ENCODE measurements at places on chromosomes 4 and X. TPM values are rescaled to one million over a fixed set of nuclear protein-coding genes. Genes with fewer than 3 reads are reported as not detected.
A peak's percentile ranks its signal among the peaks of the same experiment; 100 is the strongest.

DNA sequence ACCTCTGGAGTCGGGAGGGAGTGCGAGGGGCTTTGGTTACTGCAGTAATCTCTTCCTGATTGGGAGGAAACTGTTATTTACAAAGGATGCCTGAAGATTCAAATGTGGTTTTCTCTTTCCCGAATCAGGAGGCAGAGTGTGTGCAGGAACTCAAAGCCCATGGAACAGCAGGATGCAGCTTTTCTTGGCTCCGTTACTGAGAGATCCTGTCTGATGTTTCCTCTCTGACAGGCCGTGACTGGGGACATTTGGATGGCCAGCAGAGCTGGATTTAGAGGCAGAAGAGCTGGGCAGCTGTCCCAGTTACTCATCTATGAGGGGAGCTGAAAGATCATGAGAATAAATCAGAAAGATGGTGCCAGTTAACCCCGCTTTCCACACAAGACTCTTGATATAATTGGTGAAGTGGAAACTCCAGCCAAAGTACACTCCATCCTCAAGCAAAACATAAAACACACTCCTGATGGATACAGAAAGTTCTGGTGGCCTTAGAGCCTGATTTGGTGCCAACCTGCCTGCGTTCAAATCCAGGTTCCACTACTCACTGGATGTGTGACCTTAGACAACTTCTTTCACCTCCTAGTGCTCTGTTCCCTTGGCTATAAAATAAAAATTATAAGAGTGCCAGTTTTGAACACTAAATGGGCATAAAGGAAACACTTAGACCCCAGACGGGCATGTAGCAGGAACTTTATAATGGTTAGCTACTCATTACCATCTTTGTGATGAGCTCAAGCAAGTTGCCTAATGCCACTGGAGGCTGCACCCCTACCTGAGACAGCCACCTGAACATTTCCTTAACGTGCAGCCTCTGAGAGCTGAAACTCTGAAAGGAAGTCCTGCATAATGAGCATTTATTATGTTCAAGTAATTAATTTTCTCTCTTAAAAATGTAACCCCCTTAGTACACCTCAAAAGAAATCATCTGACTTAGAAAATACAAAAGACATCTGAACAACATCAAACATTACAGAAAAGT, 349.0 kb upstream of the GATB start:
- DNase-seq = peak; percentile 32

- no peak for DNase-seq
Observed at GRCh38 chr4:99275050-99275449, 15.7 kb downstream of the ADH1A start.

The MECP2 gene
- 16.5 TPM for polyA plus RNA-seq

DNA sequence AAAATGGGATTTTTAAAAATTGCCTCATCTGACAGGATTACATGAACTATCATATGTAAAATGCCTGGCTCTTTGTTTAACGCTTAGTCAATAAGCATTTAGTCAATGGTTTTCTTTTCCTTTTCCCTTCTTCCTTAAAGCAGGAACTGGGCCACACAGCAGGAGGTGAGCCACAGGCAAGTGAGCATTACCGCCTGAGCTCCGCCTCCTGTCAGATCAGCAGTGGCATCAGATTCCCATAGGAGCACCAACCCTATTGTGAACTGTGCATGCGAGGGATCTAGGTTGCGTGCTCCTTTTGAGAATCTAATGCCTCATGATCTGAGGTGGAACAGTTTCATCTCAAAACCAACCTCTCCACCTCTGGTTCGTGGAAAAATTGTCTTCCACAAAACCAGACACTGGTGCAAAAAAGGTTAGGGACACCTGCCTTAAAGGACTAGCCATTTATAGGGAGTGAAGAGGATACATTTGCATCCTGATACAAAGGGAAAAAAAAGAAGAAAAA, 306.1 kb downstream of the FBXW7 start:
- no peak for DNase-seq

- DNase-seq = no peak
Observed at GRCh38 chr4:142858965-142859364, 12.9 kb upstream of the INPP4B start.

DNA sequence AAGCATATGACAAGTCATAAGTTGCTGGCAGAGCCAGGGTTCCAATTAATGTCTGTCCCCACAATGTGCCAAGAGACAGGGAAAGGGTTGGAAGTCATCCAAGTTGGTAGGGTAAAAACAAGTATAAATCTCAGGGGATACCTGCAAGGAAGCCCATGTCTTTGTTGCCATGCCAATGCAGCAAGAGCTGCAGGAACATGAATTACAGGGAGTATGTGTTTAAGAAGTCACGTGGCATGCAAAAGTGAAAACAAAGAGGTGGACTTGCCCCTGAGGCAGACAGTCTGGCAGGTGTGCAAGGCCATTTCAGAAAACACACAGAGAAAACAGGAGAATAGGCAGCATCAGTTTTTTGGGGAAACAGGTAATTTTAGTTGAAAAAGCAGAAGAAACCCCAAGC, 29.4 kb downstream of the C4orf51 start:
- no peak for DNase-seq

GRCh38 chr4:41476310-41476885, 61.6 kb upstream of the LIMCH1 start:
- no peak for DNase-seq

DNA sequence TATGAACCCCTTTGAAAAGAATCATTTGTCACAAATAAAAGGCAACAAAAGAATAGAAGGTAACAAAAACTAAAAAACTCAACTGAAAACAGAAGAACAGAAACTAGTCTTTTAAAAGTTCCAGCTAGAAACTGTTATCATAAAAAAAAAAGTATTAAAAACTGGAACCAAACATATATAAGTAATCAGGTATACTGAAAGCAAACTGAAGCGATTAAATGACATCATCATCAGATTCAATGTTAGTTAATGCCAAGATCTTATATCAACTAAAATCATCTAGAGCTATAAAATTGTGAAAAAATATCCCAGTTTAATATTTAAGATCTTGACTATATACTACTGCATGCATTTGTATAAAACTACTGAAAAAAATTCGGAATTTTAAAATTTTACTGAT, 36.0 kb downstream of the CENPE start:
- DNase-seq = no peak

The PWWP3B gene
- polyA plus RNA-seq = 36.6 TPM

The RHOH gene
- polyA plus RNA-seq = not detected

The TMEM131L gene
- polyA plus RNA-seq = not detected

The BMP2K gene
- 20.7 TPM for polyA plus RNA-seq

DNA sequence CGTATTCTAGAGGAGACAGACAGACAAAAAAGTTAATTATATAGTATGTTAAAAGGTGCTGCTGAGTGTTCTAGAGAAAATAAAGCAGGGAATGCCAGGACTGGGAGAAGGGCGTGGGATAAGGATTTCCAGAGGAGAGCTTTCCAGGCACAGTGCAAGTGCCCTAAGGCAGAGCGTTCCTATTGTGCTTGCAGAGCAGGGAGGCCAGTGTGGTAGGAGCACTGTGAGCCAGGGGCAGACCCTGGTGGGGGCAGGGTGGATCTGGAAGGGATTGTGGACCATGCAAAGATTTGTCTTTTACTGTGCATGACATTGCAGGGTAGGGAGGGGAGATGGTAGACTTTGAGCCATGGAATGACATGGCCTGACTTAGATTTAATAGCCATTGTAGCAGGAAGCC, 25.8 kb downstream of the EXOC1 start:
- DNase-seq = no peak

- DNase-seq = no peak
Observed at GRCh38 chr4:151744614-151745013, 16.2 kb downstream of the GATB start.

The HPGD gene
- polyA plus RNA-seq = 7.3 TPM

- no peak for DNase-seq
Observed at GRCh38 chr4:24668956-24669355, 84.6 kb upstream of the DHX15 start.

DNA sequence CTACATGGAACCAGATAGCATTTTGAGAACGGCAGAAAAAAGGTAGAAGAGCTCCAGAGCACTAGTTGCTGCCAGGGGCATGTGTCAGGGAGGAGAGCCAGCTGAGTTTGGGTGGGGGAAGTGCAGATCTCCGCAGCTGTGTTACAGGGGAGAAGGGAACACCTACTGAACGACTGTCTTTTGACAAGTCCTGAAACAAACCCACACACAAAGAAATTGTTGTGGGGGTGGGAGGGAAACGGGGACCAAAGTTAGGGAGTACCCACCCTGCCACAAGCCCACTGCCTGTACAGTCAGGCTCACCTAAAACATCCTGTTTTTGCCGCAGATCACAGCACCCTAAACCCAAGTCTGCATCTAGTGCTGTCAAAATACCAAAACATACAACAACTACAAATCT, 55.5 kb downstream of the LEF1 start:
- peak; percentile 12 for DNase-seq

GRCh38 chr4:41686893-41687292, 61.6 kb downstream of the PHOX2B start:
- DNase-seq = no peak

The PAGE5 gene
- polyA plus RNA-seq = not detected

DNA sequence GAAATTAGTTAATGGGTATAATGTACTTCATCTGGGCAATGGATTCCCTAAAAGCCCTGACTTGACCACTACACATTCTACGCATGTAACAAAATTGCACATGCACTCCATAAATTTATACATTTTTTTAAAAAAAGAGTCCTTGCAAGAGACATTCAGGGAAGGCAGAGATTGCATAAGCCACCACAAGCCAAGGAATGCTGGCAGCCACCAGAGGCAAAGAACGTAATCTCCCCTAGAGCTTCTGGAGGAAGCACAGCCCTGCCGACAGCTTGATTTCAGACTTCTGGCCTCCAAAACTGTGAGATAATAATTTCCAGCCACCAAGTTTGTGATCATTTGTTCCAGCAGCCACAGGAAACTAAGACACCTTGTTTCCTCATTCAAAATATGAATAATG, 185.6 kb upstream of the GALNT7 start:
- DNase-seq = no peak

The TLR10 gene
- polyA plus RNA-seq = 0.33 TPM

GRCh38 chr4:144223149-144223548, 82.6 kb upstream of the GYPA start:
- peak; percentile 82 for DNase-seq

The RNF212 gene
- 5.6 TPM for polyA plus RNA-seq

DNA sequence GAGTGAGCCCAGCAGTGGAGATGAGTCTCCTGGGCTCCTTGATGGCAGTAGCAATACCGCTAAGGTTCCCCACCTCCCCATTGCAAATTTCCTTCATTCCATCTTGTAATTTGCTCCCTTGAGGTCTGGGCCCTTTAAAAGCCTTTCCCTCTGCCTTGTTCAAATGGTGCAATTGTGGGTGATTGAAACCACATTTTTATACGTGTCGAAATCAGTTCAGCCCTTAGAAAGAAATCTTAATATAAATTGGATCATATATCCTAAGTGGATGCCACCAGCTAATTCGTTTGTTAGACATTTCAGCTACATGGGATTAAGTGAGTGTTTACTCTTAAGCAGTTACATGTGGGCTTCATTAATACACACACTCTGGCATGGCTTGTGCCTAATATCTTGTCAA, 68.6 kb downstream of the NHS start:
- no peak for DNase-seq

GRCh38 chrX:74408304-74408703, 13.0 kb upstream of the SLC16A2 start:
- DNase-seq = no peak

DNA sequence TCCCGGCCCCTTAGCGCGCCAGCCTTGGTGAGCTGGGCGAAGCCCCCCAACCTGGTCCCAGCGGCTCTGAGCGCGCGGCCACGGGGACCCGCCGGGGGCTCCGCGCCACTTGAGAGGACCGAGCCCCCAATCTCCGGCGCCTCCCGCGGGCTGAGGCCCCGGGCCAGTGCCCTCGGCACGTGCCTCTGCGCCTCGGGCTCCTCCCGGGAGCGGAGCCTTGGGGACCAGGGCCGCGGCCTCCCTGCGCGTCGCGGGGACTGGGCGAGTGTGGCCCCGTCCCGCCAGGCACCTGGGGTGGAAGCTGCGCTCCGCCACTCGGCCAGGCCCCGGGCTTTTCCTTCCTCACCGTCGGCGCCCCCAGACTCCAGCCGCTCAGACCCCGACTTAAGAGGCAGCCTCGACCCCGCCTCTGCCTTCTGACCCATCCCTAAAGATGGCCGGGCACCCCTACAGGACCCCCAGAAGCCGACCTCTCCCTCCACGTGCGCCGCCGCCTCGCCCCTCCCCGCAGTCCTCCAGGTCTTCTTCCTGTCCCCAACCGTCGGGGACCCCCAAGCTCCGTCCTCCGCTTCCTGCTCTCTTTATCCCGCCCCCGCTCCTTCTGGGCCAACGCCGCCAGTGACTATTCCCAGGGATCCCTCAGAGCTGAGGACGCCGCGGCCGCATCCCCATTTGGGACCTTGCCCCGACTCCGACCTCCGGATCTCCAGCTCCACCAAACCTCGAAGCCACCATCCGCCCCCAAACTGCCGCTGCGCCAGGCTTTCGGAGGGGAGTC, 752 bp downstream of the ERAS start:
- DNase-seq = no peak

DNA sequence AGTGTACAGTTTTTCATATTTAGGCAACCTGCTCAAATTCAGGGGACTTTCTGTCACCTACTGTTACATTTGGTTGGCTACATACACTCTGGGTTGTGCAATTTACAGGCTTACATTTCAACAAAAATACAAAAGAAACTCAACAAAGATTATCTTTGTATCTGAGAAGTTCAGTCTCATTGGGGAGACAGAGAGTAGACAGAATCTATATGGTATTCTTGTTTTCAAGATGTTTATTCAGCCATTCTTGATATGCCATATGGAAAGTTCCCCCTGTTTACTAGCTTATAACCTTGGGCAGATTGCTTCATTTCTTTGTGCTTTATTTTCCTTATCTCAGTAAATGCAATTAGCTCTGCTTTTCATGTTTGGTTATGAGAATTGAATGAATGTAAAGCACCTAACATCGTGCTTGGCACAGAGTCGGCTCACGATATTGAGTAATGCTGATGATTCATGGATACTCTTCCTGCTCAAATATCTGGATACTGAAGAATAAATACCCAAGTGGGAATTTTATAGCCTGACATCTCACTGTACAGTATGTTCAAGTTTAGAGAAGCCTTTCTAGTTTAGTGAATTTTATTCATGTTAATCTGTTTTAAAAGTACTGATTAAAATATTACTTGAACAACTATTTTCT, 96.5 kb upstream of the PACRGL start:
- DNase-seq = no peak

The L1CAM gene
- 2.4 TPM for polyA plus RNA-seq

The NDUFA1 gene
- polyA plus RNA-seq = 103 TPM

DNA sequence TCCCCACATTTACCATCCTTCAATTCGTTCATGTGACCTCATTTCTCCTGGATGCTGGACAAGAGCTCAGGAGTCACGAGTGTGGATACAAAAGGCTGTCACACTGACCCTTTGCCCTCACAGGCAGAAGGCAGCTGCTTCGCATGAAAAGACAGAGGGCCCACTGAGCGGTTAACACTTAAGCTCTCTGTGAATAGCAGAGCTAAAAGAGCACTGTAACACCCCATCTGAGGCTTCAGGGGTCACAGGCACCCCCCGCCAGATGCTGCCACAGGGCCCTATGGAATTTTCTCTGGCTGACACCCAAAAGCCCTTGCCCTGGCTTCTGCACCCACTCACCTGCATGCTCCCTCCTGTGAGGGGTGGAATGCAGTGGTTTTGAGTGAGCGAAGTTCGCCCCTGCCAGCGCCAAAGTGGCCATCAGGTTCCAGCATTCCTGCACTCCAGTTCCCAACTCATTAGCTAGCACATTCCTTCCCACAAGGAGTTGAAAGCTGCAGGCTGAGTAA, 360.9 kb downstream of the PPP3CA start:
- no peak for DNase-seq

- DNase-seq = no peak
Observed at GRCh38 chr4:2451036-2451520, 17.8 kb upstream of the RNF4 start.

The CYSLTR1 gene
- 8.1 TPM for polyA plus RNA-seq
